Stimulated activated CD8-positive, alpha-beta memory T cell treated with anti-CD3 and anti-CD28 coated beads, Interleukin-7, amount 100 ng/mL, for 4 hours (primary cell): ENCODE measurements at places on chromosomes 6 and 20.

DNA sequence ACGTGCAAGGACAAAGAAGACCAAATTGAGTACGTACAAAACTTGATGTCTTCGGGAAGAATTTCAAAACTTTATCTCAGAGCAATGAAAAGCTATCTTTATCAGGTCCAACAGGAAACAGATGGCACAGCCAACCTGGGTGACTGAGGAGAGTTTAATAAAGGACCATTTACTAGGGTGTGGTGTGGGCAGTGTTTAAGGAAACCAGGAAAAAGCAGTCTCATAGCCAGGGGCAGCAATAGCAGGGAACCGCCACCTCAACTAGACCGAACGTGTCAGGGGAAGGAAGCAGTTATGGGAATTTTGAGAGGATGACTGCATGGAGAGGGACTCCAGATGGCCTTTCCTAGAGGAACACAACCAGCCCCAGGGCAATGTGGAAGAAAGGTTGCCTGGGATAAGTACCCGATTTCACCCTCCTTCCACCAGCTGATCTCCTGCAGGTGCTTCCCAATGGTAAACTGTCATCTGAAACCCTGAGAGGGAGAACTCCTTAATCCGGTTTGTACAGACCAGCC is 15.2 kb upstream of the TAAR5 start:
- no peak for DNase-seq

GRCh38 chr20:50198180-50198666 is 7.6 kb downstream of the CEBPB start:
- DNase-seq = no peak

GRCh38 chr20:57128044-57128757 is 138.2 kb downstream of the BMP7 start:
- no peak for DNase-seq

- no peak for DNase-seq
Measured at GRCh38 chr6:9482030-9482738, 932.7 kb downstream of the TFAP2A start.

- no peak for DNase-seq
Measured at GRCh38 chr6:47737406-47737805, 39.0 kb downstream of the ADGRF4 start.

GRCh38 chr6:94570581-94570980 is 1006.8 kb upstream of the MANEA start:
- no peak for DNase-seq

- no peak for DNase-seq
Measured at GRCh38 chr20:2394411-2395055, 13.8 kb downstream of the TGM6 start.

GRCh38 chr6:68633972-68634725 is 933 bp upstream of the ADGRB3 start:
- DNase-seq = no peak

DNA sequence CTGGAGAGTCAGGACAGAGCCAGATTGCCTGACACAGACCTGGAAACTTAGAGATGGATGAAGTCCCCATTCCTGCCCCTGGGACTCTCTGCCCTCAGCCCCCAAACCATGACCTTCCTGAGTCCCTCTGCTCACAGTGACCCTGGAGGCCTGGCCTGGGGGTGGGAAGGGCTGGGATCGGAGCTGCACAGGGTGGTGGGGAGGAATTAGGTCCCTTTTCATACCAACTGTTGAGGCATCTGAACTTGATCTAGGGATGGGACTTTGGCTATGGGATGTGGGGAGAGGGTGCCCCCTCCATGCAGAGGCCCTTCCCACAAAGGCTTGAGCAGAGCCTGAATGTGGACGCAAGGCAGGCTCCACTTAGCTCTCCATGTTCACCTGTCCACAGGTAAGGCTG is 144.1 kb downstream of the MRPL14 start:
- no peak for DNase-seq

DNA sequence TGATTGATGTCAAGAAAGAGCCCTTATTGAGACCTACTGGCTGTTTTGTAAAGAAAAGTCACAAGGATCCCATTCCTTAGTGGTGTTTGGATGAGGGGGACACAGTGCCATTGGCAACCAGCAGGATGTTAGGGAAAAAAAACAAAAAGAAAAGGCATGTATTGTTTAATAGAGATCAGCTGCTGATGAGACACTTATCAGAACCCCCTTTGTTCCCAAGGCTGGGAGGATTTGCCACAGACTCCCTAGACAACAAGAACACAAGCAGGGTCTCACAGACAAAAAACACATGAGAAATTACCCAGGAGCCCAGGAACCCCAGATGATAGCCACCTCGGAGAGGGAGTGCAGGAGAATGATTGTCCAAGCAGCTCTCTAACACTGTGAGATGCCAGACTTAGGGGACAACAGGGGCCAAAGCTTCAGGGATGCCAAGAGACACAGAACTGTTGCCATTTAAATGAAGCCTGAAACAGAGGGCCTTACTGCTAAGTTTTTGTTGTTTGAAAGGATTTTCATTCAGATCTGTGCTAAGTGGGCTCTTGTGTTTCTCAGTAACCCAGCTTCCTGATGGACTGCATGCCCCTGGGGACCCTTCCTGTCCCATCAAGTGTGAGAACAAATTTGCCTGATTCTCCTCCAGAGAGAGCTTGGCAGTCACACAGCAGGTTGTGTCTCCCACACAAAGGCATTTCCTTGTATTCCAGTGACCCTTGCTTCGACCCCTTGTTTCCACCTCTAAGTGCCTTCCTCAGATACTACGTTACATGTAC is 48.7 kb upstream of the HEY2 start:
- DNase-seq = no peak

- DNase-seq = no peak
Measured at GRCh38 chr6:36999751-37000125, 5.7 kb upstream of the FGD2 start.

GRCh38 chr6:107655245-107655644 is 165.3 kb downstream of the SOBP start:
- no peak for DNase-seq
